Right kidney (tissue), 9 donors: ENCODE measurements at places on chromosomes 5 and 9.

DNA sequence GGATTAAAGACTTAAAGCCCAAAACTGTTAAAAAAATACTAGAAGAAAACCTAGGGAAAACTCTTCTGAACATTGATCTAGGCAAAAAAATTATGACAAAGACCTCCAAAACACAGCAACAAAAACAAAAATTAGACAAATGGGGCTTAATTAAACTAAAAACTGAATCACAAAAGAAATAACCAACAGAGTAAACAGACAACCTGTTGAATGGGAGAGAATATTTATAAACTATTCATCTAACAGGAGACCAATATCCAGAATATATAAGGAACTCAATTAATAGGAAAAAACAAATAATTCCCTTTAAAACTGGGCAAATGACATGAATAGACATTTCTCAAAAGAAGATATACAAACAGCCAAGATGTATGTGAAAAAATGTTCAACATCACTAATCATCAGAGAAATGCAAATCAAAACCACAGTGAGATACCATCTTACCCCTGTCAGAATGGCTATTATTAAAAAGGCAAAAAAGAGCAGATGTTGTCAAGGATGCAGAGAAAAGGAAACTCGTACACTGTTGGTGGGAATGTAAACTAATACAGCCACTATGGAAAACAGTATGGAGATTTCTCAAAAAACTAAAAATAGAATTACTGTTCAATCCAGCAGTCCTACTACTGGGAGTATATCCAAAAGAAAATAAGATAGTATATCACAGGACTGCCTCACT, 50.2 kb upstream of the TLX3 start:
- no peak for DNase-seq

DNA sequence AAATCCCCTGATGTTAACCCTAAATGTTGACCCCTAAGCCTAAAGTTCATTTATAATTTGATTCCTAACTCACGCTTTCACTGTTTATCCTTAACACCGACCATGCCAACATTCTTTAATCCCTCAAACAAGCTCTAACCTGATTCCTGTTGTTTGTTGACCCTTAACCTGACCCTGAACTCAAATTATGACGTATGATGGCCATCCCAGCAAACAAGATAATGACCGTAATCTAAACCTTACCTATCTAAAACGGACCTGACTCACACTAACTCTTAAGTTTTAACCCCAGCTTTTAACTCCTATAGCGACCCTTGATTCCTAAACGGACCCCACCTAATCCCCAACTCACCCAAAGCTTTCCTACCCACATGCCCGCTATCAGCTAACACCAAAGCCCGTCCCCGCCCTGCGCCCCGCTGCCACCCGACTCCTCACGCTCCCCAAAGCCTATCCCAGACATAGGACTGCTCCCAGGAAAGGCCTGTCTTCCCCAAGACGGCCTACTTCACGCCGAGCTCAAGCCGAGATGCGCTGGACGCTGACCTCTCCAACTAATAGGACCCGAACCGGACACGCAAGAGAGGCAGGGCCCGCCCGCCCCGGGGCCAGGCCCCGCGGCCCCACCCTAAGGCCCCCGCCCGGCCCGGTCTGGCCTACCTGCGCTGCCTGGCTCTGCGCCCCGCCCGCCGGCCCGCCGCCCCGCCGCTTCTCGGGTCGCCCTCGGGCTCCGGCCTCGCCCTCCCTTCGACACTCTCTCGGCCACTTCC, 395 bp downstream of the TLN1 start:
- peak; percentile 56 for DNase-seq

GRCh38 chr5:172837640-172838039, 3.6 kb downstream of the ERGIC1 start:
- DNase-seq = no peak

GRCh38 chr5:1111241-1111726, 579 bp downstream of the SLC12A7 start:
- peak; percentile 66 for DNase-seq

DNA sequence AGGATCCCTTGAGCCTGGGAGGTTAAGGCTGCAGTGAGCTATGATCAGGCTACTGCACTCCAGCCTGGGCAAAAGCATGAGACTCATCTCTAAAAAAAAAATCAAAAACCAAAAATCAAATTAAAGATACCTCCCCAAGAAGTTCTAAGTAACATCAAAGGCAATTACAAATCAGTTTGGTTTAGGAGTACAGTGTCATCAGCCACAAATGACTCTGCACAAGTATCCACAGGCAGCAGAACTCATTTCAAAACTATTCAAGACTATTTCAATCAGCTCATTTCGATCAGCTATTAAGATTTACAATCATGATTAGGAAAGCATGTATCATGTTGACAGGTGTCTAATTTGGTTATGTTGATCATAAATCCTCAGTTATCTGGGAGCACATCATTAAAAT, 19.1 kb downstream of the TRMO start:
- no peak for DNase-seq

- no peak for DNase-seq
Measured at GRCh38 chr9:105146677-105147076, 97.8 kb upstream of the SLC44A1 start.

DNA sequence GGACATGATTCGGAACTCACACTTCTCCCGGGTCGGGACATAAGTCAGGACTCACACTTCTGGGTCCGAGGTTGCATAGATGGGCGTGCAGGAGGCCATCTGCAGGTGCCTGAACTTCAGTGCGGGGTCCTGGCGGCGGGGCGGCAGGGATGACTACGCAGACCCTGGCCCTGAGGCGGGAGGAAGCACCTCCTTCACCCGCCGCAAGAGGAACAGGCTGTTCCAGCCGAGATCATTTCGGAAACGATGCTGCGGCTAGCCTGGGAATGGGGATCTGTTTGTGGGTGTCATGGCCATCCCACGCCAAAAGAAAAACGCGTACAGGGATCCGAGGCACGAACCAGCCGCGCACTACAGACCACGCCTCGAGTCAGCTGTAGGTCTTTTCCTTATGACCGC, 196.6 kb downstream of the TTLL11 start:
- DNase-seq = peak; percentile 21

DNA sequence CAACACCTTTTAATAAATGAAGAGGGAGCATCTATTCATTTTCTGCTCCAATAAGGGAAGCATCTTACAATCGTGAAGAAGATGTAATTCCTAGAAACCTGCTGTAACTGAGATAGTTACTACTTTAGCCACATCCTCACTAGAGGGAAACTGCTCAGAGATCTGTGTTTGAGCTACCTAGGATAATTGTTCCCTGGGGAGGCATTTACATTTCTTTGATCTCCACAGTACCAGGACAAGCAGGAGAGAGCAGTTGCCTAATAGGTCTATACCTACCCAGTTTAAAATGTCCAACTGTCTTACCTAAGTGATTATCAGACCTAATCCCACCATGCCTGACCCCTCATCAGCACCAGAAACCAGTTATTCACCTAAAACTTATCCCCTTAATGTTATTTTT, 196.9 kb downstream of the TUSC1 start:
- no peak for DNase-seq
